Right ventricle myocardium inferior (tissue), 1 donor: ENCODE measurements at places on chromosomes 3 and 15. TPM values are rescaled to one million over a fixed set of nuclear protein-coding genes. Genes with fewer than 3 reads are reported as not detected.

GRCh38 chr3:75101329-75102147 lies 487.1 kb upstream of the CNTN3 start:
- no peak for DNase-seq

GRCh38 chr3:189458528-189458927 lies 172.7 kb upstream of the TP63 start:
- DNase-seq, result peak; percentile 60

Gene SETD2
- 26.7 TPM for total RNA-seq

Gene SLC22A13
- total RNA-seq, result not detected

GRCh38 chr3:133238015-133238414 lies 161.8 kb upstream of the BFSP2 start:
- no peak for DNase-seq

Gene LMAN1L
- 21.9 TPM for total RNA-seq

- no peak for DNase-seq
Measured at GRCh38 chr3:177982034-177982433, 554.2 kb upstream of the KCNMB2 start.

DNA sequence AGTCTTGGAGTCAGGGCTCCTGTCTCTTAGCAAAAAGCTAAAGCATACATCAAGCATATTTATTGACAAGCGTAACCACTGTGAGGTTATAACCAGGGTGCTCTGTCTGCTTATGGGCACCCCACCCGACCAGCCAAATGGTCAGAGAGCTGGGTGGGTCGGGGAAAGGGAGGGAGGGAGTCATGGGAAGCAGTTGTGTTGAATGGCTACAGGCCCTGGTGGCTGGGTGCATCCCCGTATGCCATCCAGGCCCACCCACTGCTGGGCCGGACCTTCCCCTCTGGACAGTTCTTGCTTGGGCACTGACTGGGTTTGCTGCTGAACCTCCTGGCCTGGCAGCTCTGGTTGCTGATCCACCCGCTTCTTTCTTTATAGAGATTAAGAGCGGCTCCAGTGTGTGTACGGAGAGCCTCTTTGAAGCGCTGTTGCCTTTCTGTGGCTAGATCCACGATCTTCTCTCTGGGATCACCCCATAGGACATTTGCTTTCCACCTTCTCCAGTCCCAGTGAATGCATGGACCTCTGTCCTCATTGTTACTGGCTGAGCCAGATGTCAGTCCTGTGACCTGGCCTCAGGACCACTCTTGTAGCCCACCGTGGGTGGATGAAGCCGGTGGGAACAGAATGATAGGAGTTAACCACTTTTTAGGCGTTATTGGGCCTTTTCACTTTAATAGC lies 59.6 kb downstream of the SMAD3 start:
- DNase-seq, result no peak

DNA sequence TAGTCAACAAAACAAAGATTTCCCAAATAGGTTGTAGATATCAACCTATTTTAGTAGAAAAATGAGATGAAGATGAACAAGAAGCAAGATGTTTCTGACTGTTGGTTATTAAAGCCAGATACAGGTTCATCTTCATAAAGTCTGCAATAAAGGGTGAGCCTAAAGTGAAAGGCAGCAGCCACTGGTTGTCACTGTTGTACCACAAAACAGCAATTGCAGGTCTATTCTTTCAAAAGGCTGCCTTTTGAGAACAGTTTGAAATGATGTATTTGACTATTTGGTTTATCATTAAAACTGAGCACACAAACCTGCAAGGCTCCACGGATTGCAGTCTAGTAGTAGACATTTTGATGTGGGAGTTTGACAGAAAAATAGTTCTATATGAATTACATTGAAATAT lies 543.4 kb downstream of the GBE1 start:
- no peak for DNase-seq

Gene GNAT1
- not detected for total RNA-seq

DNA sequence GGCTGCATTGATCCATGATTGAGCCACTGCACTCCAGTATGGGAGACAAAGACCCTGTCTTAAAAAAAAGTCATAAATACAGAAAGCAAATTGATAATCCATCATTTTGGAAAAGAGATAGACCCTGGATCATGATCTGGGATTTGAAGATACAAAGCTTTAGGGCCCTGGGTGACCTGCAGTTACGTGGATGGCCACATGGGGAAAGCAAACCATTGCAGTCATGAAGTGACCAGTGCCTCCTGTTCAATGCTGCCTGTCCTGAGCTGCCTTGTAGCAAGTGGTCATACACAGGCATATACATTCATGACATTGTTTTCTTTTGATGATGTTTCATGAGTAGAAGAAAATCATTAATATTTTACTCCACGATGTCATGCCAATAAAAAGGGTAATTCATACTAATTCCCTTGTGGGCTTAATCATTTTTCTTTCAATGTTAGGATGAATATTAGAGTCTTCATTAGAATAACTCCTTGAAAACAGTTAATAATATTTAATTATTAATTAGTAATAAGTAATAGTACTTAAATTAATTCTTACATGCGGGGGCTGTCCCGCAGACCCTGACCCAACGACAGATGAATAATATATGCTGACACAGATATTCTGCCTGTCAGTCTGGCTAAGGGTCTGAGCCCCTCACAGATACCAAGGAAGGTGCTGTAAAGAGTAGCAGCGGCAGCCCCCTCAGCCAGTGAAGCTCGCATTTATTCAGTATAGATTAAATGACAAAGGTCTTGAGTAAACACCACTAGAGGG lies 109.0 kb upstream of the UNC13C start:
- DNase-seq, result no peak

DNA sequence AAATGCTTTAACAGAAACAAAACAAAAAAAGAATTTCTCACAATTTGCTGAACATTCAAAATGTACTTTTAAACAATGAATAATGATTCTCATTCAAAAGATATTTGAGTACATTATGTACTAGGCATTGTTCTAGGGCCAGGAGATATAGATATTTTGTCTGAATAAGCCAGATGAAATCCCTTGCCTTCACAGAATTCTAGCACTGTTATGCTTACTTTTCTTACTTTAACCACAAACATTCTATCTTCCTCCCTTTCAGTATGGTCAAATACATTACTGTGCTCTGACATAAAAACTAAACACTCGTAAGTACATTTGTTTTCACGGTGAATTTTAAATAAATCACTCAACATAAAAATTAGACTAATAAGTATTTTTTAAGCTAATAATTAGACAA lies 116.7 kb downstream of the ADAM10 start:
- DNase-seq, result no peak

- no peak for DNase-seq
Measured at GRCh38 chr15:76193934-76194333, 117.3 kb downstream of the ETFA start.

DNA sequence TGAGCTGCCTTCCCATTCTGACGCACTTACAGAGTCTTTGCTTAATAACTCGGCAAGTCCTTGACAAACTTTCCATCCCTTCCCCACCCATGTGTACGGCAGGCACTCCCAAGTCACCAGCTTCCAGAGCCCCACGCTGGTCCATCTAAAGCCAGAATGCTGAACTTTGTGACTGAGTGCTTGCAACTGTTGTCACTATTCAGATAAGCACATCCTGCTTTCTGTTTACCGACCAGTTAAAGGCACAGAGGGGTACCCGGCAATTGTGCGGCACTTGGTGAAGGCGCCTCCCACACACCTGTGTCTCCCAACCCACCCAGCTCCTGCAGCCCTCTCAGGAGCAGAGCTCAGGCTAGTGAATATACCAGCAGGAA lies 430.6 kb downstream of the FOXP1 start:
- no peak for DNase-seq

DNA sequence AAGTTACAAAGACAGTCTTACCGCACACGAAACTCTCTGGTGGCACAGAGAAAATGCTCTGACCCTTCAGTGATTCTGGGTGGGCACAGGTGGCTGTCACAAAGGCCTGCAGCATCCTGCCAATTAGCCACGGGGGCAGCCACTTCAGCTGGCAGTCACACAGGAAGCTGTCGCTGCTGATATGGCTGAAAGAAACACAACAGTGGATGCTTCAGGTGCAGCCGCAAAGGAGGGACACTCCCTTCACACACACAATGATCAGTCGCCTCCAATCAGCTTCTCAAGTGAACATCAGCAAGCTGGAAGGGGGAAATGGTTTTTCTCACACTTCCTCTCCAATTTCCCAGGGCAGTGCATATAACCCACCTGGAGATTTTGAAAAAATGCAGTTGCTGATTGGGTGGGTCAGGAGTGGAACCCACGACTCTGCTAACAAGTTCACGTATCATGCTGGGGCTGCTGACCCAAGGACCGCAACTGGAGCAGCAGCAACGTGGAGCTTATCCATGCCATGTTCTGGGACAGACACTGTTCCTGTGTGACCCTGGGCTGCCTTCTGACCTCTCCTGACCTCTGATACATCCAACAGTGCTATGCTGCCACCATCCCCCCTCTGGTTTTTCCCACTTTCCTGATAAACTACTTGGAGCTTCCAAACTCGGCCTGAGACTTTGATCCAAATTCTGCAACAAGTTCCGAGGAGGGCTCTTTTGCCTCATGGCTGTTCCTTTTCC lies 106.6 kb downstream of the LRIG1 start:
- DNase-seq, result no peak

DNA sequence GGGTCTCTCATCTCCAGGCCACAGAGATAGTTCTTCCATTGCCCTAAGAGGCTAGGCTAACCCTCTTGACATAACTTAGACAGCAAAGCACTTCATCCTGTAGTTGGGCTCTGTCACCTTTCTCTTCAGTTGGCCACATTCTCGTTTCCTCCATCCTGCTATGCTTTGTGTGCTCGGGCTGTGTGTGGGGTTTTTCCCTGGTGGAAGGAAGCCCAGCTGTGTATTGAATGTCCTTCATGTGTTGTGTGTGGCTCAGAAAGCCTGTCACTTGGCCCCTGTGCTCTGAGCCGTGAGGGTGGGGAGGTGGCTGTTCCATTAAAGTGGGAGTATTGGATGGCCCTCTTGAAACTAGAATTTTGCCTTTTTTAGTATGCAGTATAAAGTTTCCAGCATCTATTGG lies 8.8 kb upstream of the EXOG start:
- DNase-seq, result no peak

GRCh38 chr3:142226474-142226873 lies 1.1 kb upstream of the GK5 start:
- no peak for DNase-seq

DNA sequence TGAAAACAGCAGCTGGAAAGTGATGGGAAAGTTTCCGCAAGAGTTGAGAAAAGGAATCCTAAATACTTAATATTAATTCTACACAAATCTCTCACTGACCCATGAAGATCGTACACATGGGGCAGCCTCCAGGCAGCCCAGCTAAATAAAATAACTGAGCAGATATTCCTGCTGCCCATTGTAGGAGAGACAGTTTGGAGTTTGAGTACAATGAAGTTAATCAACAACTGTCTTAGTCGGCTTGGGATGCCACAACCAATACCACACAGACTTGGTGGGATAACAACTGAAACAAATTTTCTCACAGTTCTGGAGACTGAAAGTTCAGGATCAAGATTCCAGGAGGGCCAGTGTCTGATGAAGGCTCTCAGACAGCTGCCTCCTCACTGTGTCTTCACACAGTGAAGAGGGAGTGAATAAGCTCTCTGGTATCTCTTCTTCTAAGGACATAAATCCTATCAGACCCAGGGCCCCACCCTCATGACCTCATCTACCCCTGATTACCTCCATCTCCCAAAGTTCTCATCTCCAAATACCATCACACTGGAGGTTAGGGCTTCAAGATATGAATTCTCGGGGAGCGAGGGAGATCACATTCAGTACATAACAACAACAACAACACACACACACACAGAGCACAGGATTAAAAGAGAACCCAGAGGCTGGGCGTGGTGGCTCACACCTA lies 9.7 kb downstream of the TRPM7 start:
- no peak for DNase-seq

DNA sequence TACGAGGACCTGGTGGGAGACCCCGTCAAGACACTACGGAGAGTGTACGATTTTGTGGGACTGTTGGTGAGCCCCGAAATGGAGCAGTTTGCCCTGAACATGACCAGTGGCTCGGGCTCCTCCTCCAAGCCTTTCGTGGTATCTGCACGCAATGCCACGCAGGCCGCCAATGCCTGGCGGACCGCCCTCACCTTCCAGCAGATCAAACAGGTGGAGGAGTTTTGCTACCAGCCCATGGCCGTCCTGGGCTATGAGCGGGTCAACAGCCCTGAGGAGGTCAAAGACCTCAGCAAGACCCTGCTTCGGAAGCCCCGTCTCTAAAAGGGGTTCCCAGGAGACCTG lies 2.5 kb downstream of the CHST2 start:
- DNase-seq, result no peak

GRCh38 chr3:135057996-135058395 lies 262.9 kb downstream of the EPHB1 start:
- DNase-seq, result no peak

- DNase-seq, result no peak
Measured at GRCh38 chr3:183845608-183846288, 20.4 kb upstream of the MAP6D1 start.

Gene ATP13A5
- total RNA-seq, result not detected

- DNase-seq, result peak; percentile 77
Measured at GRCh38 chr3:9732080-9732739, 675 bp downstream of the BRPF1 start.

- DNase-seq, result no peak
Measured at GRCh38 chr15:63615935-63616334, 18.7 kb downstream of the FBXL22 start.

GRCh38 chr3:171566803-171567422 lies 106.7 kb upstream of the TNIK start:
- no peak for DNase-seq

GRCh38 chr15:91844928-91845327 lies 8.6 kb upstream of the SLCO3A1 start:
- no peak for DNase-seq

- DNase-seq, result no peak
Measured at GRCh38 chr3:76912841-76913383, 127.0 kb upstream of the ROBO2 start.

- no peak for DNase-seq
Measured at GRCh38 chr15:99324700-99325099, 73.4 kb downstream of the LRRC28 start.
